ENCODE measurements at places on chromosomes 12 and 14. TPM values are rescaled to one million over a fixed set of nuclear protein-coding genes. Genes with fewer than 3 reads are reported as not detected.

The P2RX7 gene
- total RNA-seq, result 16.7 TPM

The MAP4K5 gene
- total RNA-seq, result 40.6 TPM

DNA sequence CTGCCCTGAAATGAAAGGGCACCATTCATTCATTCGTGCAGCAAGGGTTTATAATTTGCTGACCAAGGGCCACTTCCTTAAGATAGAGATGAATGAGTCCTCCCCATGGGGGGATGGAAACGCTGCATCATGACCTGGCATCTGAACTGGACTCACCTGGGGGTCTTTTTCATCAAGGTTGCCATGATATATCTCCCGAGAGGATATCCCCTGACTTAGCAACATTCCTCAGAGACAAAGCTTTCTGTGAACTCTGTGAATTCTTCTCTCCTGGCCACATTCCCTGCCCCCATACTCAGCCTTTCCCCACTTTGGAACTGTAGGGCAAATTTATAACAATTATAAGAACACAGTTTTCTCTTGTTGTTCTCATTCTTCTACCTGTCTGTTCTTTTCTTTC lies 30.8 kb downstream of the SRRM4 start:
- no peak for DNase-seq

DNA sequence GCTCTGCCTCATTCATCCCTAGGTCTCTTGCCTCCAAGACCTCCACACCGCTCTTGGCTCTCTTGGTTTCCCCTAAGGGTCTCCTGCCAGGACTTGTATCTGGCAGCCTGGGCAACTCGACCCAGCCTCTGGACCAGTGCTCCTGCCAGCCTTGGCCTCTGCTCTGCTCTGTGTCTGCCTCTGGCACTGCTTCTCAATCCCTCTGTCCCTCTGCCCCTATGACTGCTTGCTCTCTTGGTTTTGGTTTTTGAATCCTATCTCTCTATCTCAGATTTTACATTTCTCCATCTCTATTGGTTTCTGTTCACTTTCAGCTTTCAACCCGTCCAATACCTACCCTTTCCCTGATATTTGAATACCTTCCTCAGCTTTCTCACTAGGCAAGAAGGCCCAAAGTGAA lies 6.3 kb downstream of the ITGA5 start:
- DNase-seq, result no peak

DNA sequence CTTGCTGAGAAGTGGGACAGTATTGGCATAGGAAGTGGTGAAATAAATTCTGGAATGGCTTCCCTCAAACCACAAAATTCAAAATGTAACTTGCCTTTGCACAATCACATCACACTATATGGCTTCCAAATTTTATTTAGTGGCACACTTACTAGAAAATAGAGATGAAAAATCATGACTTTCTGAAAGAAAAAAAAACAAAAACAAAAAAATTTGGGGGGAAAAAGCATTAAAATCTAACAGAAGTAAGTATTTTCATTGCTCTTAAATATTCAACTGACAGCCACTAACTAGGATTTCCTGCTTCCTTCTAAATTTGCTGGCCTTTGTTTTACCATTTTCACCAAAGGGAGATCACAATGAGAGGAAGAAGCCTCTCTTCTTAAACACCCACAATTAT lies 23.0 kb downstream of the ATF7 start:
- DNase-seq, result no peak

DNA sequence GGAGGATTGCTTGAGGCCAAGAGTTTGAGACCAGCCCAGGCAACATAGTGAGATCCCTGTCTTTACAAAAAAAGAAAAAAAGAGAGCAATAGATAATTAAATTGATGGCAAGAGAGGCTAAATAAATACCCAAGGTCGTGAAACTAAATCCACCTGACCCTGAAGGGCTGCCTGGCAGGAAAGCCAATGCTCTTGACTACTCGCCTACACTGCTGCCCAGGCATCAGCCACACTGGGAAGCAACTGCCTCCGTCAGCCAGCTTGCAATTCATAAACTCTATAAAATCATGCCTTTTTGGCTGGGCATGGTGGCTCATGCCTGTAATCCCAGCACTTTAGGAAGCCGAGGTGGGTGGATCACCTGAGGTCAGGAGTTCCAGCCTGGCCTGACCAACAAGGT lies 31.7 kb upstream of the RASSF3 start:
- no peak for DNase-seq

DNA sequence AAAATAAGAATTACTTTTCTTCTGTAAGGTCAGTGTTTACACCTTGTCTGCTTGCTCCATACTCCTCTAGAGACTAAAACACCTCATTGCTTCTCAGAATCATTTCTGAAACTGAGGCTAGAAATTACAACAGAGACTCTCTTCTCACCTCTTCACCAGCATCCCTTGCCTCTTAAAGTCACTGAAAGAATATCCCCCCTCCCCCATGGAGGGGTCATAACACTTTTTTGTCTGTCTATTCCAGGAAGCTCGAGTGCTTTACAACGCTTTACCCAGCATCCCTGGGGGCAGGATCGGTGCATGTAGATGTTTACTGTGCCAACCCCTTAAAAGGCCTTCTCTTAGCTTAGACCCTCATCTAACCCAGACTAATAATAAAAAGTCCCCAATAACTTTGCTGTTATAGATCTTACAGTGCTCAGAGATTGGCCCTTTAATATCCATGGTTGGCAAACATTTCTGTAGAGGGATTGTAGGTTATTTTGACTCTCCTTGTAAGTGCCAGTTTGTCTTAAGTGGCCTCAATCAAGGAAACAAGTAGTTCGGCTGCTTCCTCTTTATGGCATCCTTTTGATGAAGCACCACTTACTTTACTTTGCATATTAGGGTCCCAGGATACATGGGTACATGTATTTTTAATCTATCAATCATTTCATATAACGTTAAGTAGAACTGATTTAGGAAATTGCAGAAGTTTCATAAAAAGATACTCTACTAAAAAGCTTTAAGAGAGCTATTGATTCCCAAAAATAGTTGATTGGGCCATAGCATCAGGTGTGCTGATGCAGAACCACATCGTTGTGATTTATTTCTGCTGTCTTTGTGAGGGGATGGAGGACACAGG lies 29.3 kb downstream of the PRKCH start:
- DNase-seq, result no peak
